ENCODE measurements at places on chromosomes 11 and 22. TPM values are rescaled to one million over a fixed set of nuclear protein-coding genes. Genes with fewer than 3 reads are reported as not detected.

The TIMP3 gene
- total RNA-seq, result 69.4 TPM

The POTEH gene
- not detected for total RNA-seq

The CCDC81 gene
- total RNA-seq, result 0.66 TPM

The BRMS1 gene
- total RNA-seq, result 43.8 TPM

The APOL5 gene
- total RNA-seq, result not detected

The OR8A1 gene
- total RNA-seq, result not detected

The STX5 gene
- total RNA-seq, result 25.2 TPM

The C22orf31 gene
- total RNA-seq, result 0.38 TPM

The MFRP gene
- total RNA-seq, result not detected

The FGF19 gene
- not detected for total RNA-seq

The OR52H1 gene
- not detected for total RNA-seq

The MAJIN gene
- total RNA-seq, result not detected

The RFPL1 gene
- not detected for total RNA-seq

The SLC5A1 gene
- total RNA-seq, result 0.38 TPM

The UPK3A gene
- not detected for total RNA-seq

The SSTR3 gene
- not detected for total RNA-seq

The LRP4 gene
- total RNA-seq, result 2.5 TPM

The TMEM151A gene
- total RNA-seq, result not detected

Measured in esophagus squamous epithelium (tissue), 5 donors.